ENCODE measurements at places on chromosomes 5 and 9.

- no peak for DNase-seq
Observed at GRCh38 chr5:164336276-164336675, 830.9 kb downstream of the MAT2B start.

DNA sequence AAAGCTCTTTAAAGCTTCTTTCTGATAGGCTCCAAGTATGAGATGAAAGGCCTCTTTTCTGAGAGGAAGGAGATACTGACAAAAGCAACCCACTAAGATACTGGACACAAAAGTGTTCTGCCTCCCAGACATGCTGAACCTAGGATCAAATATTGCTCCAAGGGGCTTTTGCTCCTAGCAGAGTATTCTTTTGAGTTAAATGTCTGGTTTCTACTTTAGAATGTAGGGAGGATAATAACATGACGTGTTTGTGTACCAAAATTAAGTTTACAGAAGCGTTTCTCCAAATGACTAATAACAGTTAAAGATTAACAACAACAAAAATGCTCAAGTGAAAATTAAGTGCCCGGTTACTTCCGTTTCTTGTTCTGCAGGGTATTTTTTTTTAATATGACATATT lies 2293.3 kb upstream of the C9orf72 start:
- no peak for DNase-seq

DNA sequence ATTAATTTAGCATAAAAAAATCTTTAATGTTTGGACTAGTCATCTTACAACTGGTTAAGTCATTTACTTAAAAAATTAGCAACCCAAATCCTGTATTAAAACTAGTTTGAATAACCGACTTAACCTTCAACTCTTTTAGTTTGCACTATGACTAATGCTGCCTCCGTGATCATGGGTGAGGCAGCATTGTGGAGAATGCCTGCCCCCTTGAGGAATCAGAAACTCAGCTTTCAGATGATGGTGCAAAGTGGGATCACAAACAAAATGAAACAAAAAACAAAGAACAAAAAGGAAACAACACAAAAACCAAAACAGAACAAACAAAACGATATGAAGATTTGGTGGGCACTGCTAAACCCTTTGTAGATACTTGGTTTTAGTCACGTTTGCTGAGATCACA lies 127.0 kb upstream of the PALM2AKAP2 start:
- no peak for DNase-seq

DNA sequence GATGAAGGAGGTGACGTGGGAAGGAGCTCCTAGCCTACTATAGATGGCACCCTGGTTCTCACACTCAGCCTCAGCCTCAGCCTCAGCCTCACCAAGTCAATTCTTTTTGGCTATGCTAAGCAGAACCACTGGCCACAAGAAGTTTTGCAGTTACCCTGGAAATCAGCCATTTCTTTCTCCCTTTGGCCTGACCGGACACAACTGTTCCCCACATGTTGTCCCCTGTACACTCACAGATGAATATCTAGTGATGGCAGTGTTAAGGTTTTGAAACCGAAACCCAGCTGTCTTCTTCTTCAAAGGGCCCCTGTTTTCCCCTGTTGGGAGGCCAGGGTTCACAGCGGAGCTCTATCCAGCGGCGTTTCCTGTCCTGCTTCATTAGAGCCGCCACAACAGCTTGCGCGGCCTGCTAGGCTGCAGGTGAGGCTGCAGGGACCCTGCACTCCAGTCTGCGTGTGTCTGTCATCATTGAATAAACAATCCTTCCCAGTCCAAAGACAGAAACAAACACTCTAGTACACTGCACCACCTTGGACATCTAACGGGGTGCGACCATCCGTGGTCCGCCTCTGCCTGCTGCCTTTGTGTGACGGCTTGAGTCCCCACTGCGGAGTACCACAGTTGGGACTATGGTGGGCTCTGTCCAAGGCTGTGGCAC lies 250.5 kb downstream of the DENND1A start:
- no peak for DNase-seq

GRCh38 chr5:95641741-95642220 lies 4.8 kb upstream of the RFESD start:
- no peak for DNase-seq

DNA sequence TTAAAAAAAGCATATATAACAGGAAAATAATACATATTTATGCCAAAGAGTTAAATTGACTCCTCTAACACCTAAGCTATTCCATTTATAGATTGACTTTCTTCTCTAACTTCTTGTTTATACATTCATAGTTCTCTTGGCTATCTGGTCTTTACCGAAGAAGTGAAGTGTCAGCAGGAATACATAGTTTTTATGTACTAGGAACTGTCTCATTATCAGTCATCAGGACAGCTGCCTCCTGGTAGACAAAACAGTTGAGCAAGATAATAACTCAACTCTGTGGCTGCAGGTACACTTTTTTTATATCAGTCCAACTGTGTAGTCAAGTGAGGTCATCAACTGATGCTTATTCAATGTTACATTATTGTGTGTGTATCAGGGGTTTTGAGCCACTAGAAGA lies 1436.0 kb upstream of the NUDT12 start:
- DNase-seq, result no peak

GRCh38 chr5:179762079-179762780 lies 29.6 kb downstream of the MAML1 start:
- no peak for DNase-seq

DNA sequence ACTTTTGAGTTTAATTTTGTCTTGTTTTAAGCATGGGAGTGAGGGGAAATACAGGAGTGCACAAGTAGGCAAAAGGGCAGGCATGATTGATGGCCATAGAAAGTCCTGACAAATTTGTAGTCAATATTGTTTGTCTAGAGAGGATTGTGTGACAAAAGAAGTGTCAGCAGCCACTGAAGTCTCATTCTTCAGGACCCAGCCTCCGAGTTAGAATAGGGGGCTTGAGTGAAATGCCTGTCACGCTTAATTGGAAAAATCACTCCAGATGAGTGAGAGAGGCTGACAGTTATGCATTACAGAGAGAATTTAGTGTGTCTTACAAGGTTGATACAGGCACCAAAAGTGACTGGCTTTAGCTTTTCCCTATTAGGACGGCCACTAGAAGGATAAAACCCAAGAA lies 81.9 kb upstream of the RPS23 start:
- DNase-seq, result no peak

DNA sequence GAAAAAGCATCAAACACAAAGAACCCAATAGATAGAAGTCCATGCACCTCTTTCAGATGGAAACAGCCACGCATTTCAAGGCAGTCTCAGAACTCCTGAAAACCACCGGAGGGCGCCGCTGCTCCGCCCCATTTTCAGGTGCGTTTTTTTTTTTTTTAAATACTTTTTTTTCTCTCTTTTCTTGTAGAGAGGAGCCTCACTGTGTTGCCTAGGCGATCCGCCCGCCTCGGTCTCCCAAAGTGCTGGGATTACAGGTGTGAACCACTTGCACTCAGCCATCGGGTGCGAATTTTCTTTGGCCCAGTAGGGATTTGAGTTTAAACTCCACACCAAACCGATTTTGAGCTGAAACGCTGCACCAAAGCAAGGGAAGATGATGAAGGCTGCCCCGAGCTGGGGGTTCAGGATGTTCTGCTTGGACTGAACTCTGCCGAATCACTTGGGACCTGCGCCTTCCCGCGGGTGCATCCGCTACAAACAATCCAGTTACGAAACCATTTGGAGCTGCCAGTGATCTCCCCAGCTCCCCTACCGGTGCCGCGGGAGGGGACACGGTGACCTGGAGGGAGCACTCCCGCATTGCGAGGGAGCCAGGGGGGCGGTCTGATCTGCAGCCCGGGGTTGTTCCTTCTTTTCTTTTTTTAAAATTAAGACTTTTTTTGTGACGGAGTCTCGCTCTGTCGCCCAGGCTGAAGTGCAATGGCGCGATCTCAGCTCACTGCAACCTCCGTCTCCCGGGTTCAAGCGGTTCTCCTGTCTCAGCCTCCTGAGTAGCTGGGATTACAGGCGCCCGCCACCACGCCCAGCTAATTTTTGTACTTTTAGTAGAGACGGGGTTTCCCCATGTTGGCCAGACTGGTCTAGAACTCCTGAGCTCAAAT lies 1.4 kb downstream of the PTGR1 start:
- peak; percentile 43 for DNase-seq

GRCh38 chr5:178673801-178674295 lies 47.0 kb upstream of the CLK4 start:
- no peak for DNase-seq

- DNase-seq, result peak; percentile 10
Observed at GRCh38 chr5:362978-363765, 41.7 kb downstream of the AHRR start.

GRCh38 chr9:105143136-105143430 lies 101.4 kb upstream of the SLC44A1 start:
- no peak for DNase-seq

DNA sequence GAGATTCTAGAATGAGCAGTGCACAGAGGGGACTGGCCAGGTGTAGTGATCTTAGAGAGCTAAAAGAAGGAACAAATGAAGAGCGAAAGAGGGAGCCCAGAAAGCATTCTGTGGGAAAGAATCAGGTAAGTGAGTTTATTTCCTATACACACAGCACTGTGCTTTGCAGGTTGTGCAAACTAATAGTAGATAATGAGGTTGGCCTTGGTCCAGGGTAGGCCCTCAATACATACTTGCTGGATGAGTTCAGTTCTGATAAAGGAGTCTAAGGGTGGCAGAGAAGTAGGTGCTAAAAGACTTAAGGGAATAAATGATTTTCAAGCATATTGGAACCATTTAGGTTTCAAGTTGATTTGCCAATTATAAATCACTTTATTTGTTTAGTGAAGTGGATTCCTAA lies 122.0 kb downstream of the NPR3 start:
- DNase-seq, result no peak

- no peak for DNase-seq
Observed at GRCh38 chr9:38019731-38020130, 49.3 kb downstream of the SHB start.

- no peak for DNase-seq
Observed at GRCh38 chr5:132497488-132497997, 7.0 kb upstream of the IRF1 start.

DNA sequence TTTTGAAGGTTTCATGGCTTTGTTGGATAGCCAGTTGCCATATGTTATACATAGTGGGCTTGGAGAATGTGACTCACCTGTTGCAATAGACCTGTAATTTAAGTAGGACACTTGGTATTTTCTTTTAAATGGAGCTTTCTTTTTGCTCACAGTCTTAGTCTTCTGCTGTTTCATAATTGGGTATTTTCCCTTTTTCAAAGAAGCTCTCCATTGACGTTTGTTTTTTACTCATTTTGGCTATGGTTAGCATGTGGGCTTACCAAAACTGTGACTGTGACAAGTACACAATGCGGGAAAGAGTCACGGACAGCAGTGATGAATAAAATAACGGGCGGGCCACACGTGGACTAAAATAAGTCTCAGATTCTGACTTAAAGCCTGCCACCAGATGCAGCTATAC lies 23.2 kb upstream of the RNF20 start:
- DNase-seq, result no peak

- DNase-seq, result no peak
Observed at GRCh38 chr5:137834498-137835049, 33.1 kb upstream of the MYOT start.

GRCh38 chr9:106333481-106333880 lies 529.5 kb upstream of the ZNF462 start:
- DNase-seq, result no peak

DNA sequence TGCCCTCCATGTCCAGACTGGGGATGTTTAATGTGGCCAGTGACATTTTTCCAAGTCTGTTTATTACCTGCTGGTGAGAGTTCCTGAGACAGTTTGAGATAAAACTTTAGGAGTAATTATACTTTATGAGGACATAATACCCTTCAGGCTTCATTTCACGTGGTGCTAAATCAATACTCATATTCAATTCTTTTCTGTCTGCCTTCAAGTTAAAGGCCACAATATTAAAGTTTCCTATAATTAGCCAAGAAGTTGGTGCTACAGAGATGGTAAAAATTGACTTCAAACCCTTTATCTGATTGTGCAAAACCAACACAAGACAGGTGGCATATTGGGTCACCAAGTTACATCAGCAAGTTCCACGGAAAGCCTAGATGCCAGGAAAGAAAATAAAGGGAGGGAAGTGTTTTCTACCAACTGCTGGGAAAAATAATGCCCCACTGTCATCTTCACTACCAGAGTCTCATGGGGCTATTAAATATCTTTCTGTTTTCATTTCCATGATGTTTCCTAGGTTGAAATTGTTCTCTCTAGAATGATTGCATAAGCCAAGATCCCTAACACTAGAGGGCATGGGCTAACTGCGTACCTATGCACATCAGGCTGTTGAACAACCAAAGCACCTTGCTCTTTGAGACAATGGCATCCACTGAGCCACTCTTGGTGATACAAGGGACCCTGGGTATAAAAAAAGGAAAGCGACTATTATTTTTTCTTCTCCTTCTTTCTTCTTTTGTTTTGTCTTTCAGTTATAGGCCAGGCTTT lies 68.7 kb downstream of the INSYN2B start:
- no peak for DNase-seq

DNA sequence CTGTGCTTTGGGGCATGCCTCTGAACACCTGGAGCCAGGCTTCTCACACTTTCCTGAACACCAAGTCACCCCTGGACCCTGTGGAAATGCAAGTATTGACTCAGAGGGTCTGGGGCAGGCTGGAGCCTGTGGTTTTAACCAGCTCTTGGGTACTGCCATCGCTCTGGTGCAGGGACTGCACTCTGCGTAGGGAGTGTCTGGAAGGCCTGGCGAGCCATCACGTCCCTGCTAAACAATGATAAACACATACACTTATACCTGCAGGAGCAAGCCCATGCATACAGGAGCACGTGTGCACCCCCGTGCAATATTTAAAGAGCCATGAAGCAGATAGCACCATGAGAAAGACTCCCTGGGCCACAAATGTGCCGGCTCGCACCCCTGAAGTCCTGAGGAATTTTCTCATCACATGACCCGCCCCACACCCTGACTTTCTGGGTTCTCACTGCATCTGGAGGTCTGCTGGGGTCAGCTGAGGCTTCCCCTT lies 267.7 kb downstream of the GADD45G start:
- no peak for DNase-seq

GRCh38 chr5:172417983-172418630 lies 36.2 kb downstream of the SH3PXD2B start:
- peak; percentile 82 for DNase-seq

Data from breast epithelium (tissue), 4 donors.